Cardiac septum (tissue), 1 donor: ENCODE measurements at places on chromosomes 12 and 14. TPM values are rescaled to one million over a fixed set of nuclear protein-coding genes. Genes with fewer than 3 reads are reported as not detected.

GRCh38 chr12:116257215-116257614 lies 20.3 kb downstream of the MED13L start:
- no peak for DNase-seq

GRCh38 chr14:63940387-63940786 lies 87.6 kb downstream of the SYNE2 start:
- no peak for DNase-seq

- DNase-seq, result no peak
These were observed 51.6 kb upstream of the DLK1 start for GRCh38 chr14:100674897-100675619.

RD3L gene
- 13.1 TPM for total RNA-seq

DNA sequence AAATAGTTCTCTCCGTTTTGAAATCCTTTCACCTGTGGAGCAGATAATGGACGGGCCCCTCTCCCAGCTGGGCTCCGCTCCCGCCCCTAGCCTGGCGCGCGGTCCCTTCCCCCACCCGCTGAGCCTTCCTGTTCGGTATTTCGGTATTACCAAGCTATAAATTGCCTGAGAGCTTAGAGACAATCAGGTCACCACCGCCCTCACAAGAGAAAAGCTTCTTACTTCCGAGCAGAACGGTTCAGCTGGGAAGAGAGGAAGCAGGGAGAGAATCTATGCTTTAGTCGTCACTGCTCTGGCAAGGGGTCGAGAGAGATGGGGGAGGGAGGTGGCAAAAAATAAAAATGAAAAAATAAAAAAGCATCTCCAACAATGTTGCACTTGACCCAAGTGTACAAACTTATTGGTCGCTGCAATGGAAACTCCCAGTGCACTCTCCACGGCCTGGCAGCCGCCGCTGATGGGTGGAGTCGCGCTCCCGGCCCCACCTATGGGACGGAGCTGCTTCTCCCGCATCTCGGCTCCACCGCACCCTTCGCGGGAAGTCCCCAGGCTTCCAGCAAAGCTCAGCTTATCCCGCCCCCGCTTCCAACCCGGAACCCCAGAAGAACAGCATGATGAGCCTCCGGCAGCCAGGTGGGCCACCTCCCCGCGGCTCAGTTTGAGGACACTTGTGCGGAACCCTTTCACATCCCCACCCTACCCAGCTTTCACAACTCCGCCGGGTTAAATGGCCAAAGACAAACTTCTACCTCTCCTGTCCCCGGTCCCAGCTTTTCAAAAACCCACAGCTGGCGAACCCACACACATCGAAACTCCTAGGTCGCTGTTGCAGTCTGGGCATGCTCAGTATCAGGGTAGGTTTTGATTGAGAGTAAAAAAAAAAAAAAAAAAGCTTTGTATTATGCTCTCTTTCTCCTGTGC lies 832 bp upstream of the SYT1 start:
- DNase-seq, result no peak

GRCh38 chr12:113673458-113674238 lies 202.0 kb upstream of the LHX5 start:
- no peak for DNase-seq

DNA sequence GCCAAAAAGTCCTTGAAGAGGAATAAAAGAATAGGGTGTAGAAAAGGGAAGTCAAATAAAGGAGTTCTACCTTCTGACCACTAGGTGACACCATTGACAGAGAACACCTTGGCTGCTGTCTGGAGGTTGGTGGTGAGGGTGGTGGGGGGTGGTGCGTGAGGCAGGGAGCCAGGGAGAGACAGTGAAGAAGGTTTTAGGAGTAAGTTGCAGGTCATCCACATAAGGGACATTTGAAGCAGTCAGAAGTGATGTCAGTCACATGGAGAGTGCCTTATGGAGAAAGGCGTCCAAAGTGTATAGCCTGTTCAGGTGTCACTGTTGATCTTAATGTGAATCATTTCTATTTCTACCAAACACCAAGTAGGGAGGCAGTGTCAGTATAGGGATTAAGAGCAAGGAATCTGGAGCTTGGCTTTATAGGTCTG lies 279.3 kb upstream of the DDHD1 start:
- DNase-seq, result no peak
